Muscle of arm (tissue), 14 donors: ENCODE measurements at places on chromosomes 16 and 17.

DNA sequence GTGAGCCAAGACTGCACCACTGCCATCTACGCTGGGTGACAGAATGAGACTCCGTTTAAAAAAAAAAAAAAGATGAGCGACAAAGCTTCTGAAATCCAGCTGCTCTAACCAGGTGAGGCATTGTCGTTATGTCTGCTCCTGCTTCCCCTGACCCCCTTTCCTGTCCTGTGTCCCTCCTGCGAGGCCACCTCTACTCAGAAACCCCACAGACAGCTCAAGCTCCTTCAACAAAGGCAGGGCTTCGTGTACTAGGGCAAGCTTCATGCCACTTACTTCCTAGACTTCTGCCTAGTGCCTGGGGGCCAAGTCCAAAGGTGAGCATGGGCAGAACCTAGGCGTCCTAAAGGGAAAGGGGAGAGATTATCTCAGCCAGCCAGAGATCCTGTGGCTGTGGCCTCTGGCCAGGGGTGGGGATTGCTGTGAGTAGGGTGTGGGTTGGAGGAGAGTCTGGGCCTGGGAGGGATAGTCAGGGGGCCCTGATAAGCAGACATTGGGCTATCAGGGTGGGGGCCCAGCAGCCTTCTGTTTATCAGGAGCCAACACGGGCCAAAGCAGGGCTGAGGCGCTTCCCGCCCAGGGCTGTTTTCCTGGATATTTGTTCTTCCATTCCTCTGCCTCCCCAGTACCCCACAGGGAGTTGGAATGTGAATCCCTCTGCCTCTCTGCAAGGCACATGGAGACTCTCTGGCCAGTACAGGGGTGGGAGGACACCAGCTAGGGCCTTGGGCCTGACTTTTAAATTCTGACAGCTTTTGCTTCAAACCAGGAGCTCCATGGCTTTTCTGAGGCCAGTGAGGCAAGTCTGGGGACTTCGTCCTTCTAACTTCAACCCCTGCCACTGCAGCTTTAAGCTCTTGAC is 10.4 kb downstream of the ERAL1 start:
- DNase-seq, result no peak

- DNase-seq, result no peak
Observed at GRCh38 chr17:33939959-33940358, 315.1 kb upstream of the CCL2 start.

- DNase-seq, result no peak
Observed at GRCh38 chr17:27811961-27812360, 11.6 kb upstream of the NOS2 start.

DNA sequence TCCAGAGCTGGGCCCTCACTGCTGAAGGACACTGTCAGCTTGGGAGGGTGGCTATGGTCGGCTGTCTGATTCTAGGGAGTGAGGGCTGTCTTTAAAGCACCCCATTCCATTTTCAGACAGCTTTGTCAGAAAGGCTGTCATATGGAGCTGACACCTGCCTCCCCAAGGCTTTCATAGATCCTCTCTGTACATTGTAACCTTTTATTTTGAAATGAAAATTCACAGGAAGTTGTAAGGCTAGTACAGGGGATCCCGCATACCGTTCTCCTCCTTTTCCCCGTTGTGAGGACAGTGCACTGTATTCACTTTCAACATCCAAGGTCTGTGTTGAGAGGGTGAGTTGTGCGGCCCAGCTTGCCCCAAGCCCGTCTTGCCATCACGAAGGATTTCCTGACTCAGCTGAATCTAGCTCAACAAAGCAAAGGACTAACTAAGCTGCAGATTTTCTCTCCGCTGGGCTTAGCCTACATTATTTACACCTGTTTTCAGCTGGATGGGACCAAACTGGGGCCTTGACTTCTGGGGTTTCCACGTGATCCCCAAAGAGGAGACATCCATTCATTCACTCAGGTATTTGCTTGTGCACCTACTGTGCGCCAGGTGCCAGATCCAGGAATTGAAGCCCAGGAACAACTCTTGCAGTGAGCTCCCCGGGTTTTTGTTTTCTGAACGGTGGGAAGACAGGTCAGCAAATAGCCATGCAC is 5.2 kb upstream of the TMEM235 start:
- no peak for DNase-seq

GRCh38 chr17:55236316-55236715 is 28.4 kb upstream of the HLF start:
- DNase-seq, result no peak

DNA sequence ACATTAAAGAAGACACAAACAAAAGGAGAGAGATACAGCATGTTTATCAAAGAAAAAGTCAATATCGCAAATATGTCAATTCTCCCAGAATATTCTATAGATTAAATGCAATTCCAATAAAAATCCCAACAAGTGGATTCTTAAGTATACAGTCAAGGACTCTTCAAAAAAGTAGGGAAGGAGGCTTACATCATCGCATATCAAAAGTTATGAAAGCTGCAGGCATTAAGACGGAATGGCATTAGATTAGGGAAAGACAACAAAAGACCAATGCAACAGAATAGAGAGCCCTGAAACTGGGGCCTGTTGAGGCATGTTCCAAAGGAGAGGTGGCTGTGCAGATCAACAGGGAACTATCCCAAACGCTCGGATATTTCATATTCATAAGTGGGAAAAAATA is 76.0 kb downstream of the MARCHF10 start:
- no peak for DNase-seq

- no peak for DNase-seq
Observed at GRCh38 chr16:88069397-88070168, 118.3 kb downstream of the BANP start.

DNA sequence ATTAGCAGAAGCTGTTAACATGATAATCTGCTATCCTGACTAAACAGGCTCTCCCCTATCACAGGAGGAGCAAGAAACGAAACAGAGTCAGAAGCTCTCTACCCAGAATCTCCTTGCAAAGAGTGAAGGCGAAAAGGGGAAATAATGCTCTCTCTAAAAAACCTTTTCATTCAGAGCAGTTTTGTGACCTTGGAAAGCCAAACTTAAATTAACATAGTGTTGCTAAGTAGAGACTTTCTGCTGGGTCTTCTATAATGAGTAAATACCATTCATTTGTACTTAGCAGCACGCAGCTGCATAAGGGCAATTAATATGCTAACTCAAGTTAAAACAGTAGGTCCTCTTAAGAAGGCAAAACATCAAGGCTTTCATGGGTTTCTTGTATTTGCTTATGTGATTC is 101.7 kb upstream of the GPR139 start:
- no peak for DNase-seq

GRCh38 chr17:55564081-55564480 is 52.8 kb upstream of the SMIM36 start:
- DNase-seq, result no peak

DNA sequence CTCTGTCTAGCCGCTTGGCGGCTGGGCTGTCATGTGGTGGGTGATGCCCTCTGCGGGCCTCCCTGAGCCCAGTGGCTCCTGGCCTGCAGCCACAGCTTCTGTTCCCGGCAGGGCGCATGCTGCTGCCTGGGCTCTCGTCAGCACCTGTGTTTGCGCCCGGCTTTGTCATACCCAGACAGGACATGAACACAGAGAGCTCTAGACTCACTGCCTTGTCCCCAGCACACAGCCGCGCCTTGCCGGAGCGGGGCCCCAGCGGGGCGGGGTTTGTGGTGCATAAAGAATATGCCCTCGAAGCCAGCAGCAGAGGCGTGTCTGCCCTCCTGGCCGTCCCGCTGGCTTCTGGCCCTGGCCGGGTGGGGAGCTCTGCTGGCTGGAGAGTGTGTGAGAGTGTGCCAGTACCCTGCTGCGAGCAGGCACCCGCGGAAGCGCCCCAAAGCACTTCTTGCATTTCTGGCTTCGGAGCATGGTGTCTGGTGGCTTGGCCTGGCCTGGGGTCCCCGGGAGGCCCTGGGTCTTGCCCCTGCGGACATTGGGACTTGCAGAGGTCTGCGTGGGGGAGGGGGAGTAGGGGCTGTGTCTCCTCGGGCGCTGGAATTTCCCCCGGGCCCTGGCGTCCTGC is 14.4 kb downstream of the ASPSCR1 start:
- DNase-seq, result peak; percentile 48

- DNase-seq, result no peak
Observed at GRCh38 chr17:4295686-4296085, 31.9 kb upstream of the ANKFY1 start.

- DNase-seq, result peak; percentile 45
Observed at GRCh38 chr17:66383333-66383732, 80.9 kb downstream of the PRKCA start.

GRCh38 chr17:31275116-31275515 is 21.9 kb downstream of the OMG start:
- DNase-seq, result no peak

DNA sequence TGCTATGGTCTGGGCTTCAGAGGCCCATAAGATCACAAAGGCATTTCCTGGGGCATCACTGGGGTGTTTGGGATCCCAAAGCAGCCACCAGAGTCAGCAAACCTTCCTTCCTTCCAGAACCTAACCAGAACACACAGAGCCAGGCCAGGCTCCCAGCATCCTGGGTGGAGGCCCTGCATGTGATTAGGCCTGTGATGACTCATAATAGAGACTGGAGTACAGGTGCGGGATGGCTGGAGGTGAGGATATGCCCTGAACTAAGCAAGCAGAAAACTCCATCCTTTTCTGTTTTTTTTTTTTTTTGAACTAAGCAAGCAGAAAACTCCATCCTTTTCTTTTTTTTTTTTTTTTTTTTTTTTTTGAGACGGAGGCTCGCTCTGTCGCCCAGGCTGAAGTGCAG is 17.7 kb upstream of the GFOD2 start:
- no peak for DNase-seq

GRCh38 chr16:920717-921116 is 50.1 kb downstream of the LMF1 start:
- peak; percentile 51 for DNase-seq

- DNase-seq, result no peak
Observed at GRCh38 chr17:81332914-81333528, 37.9 kb upstream of the SLC38A10 start.

GRCh38 chr16:27639561-27640276 is 89.8 kb downstream of the KATNIP start:
- DNase-seq, result peak; percentile 42

DNA sequence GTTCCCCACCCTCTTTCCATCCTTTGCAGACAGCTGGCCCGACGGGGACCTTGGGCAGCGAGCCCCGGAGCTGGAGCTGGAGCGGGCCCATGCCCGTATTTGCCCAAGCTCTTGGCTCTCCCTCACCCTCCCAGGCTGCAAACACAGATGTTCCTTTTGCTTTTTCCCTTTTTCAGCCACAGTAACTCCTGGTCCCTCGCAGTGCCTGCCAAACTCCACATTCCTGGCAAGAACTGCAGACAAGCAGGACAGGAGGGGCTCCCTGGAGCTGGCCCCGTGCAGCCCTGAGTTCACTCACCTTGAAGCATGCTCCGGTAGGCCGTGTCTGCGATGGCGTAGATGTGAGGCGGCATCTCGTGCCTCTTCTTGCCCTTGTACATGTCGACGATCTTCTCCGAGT is 33.9 kb downstream of the MYH11 start:
- peak; percentile 51 for DNase-seq
